GM13976 (cell line): ENCODE measurements at places on chromosomes 12 and 14.

DNA sequence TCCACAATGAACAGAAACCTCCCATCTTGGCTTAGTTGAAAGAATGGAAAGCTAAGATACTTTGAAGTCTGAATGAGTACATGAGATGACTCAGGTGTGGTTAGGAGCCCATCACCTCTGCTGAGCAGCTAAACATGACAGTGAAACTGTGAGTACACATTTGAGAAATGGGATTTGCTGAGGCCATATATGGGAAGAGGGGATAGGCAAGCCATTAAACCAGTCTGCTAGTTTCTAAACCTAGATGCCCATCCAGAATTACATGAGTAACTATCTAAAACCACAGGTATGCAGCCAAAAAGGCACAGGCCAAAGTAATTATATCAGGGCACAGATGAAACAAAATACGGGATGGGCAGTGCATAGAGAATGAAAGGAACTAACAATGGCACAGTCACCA is 41.2 kb downstream of the NKX2-1 start:
- DNase-seq, result no peak

GRCh38 chr14:105323663-105324062 is 9.1 kb downstream of the PACS2 start:
- DNase-seq, result no peak

DNA sequence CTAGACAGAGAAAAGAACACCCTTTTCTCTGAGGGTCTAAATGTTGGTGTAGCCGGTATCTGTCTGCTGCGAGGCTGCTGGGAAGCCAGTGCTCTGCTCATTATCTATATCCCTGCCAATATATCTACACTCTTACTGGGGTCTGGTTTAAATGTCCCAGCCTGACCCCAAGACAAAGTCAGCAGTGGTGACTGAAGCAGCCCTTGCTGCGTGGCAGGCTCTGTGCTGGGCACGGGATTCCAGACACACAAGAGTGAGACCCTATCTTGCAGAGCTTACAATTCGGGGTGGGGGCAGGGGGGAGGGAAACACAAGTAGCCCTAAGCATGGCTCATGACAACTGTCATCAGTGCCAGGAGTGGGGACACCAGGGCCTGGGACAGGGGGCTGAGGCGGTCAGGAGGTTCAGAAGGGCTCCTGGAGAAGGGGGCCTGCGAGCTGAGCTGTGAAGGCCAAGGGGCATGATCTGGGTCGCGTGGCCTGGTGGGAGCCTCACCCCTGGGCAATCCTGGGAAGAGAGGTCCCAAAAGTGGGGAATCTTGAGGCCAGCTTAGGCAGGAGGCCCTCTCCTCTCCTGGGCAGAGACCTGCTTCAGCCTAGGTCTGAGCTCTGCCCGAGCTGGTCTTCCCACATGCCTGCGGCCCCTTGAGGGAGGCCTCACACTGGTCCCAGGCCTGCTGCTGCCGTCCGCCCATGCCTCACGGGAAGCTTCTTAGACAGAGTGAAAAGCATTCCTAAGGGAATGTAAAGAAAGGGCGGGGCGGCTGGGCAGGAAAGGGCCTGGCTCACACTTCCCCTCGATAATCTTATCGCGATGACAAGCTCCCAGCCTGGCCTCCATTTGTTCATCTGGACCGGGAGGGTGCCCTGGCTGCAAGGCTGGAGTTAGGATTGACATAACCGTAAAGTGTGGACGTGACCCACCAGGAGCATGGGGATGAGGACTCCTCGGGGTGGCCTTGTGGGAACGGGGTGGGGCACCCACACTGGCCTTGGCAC is 7.3 kb upstream of the RCOR1 start:
- no peak for DNase-seq

DNA sequence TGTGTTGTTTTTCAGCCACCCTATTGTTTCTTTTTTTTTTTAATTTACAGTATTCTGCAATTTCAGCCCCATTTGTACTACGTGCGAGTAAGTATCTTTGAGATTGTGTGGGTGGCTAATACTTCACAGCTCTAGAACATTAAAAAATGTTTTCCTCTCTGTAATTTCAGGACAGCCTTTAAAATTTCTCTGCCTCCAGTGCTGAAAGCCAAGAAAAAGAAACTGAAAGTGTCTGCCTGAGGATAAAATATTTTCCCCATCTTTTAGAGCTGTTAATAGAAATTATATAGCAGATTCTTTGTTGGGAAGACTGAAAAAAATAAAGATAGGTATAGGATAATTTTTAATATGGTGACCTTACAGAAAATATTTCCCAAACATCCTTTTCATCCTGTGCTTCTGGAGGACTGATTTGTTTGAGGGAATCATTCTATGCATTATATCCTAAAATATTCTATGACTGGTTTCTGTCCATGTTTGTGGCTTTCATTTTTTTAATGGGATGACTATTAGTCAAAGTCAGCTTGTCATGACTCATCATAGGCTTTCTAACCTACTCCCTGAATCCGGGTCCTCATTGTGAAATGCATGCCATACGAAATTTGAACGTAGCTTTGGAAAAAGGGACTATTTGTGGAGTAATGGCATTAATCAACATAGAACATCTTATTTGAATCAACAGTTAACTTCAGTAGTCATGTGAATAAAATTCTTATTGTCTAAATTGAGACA is 10.8 kb upstream of the TCTN2 start:
- DNase-seq, result peak; percentile 32

- DNase-seq, result no peak
Measured at GRCh38 chr14:102028733-102029132, 58.1 kb downstream of the HSP90AA1 start.
